ENCODE measurements at places on chromosomes 7 and 10.

GRCh38 chr10:128058106-128058749 is 68.0 kb downstream of the MKI67 start:
- DNase-seq, result no peak

DNA sequence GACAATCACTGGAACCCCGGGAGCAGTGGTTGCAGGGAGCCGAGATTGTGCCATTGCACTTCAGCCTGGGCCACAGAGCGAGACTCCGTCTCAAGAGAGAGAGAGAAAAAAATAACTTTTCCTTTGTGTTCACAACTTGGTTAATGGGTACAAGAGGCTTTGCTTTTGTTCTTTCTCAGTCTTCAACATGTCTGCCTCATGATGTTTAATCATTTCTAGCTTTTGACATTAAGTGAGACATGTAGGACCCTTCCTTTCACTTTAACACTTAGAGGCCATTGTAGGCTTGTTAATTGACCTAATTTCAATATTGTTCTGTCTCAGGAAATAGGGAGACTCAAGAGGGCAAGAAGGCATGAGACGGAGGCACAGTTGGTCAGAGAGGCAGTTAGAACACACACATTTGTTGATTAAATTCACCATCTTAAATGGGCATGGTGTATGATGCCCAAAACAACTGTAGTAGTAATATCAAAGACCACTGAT is 9.3 kb upstream of the CRCP start:
- DNase-seq, result no peak

GRCh38 chr10:56561336-56561735 is 200.3 kb upstream of the ZWINT start:
- DNase-seq, result no peak

DNA sequence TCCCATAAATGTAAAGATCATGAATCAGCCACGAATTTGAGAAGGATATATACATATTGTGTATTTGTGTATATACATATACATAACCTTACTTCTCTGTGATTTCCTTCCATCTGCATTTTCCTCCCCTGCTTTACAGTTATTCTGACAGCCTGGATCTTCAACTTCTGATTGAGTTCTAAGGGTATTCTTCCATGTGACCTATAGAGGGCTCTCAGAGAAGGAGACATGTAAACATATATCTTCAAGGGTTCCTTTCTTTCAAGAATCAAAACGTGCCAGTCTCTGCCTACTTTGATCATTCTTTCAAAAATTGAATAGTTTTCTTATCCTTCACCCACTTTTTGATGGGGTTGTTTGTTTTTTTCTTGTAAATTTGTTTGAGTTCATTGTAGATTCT is 453.7 kb upstream of the POT1 start:
- DNase-seq, result no peak

- DNase-seq, result no peak
Observed at GRCh38 chr7:122803323-122803722, 82.9 kb downstream of the CADPS2 start.
